Colonic mucosa (tissue), 4 donors: ENCODE measurements at places on chromosomes 12 and 14. TPM values are rescaled to one million over a fixed set of nuclear protein-coding genes. Genes with fewer than 3 reads are reported as not detected.

GRCh38 chr14:58656671-58657411 lies 19.1 kb downstream of the DACT1 start:
- H3K4me1 ChIP-seq: no peaks in the 10 kb centered on the region
- no peaks in the 10 kb centered on the region for H3K36me3 ChIP-seq
- H3K27me3 ChIP-seq: no peaks in the 10 kb centered on the region

GRCh38 chr12:72203764-72204335 lies 68.3 kb upstream of the TRHDE start:
- no peak overlapping the region for H3K27ac ChIP-seq
- DNase-seq: no peak
- H3K4me3 ChIP-seq: no peak overlapping the region
- H3K36me3 ChIP-seq: no peaks in the 10 kb centered on the region
- no peaks in the 10 kb centered on the region for H3K27me3 ChIP-seq
- H3K4me1 ChIP-seq: no peaks in the 10 kb centered on the region

- no peaks in the 10 kb centered on the region for H3K36me3 ChIP-seq
- DNase-seq: no peak
- H3K4me3 ChIP-seq: no peak overlapping the region
- no peak overlapping the region for H3K27ac ChIP-seq
- H3K4me1 ChIP-seq: no peaks in the 10 kb centered on the region
These were observed 29.0 kb downstream of the LTBP2 start for GRCh38 chr14:74582910-74583581.

- H3K27me3 ChIP-seq: no peaks in the 10 kb centered on the region
- no peak overlapping the region for H3K27ac ChIP-seq
- H3K36me3 ChIP-seq: peaks cover 4% of the 10 kb centered on the region
- H3K4me1 ChIP-seq: no peaks in the 10 kb centered on the region
- no peak for DNase-seq
- no peak overlapping the region for H3K4me3 ChIP-seq
These were observed 40.8 kb downstream of the SYNE3 start for GRCh38 chr14:95475540-95476240.

- H3K27me3 ChIP-seq: no peaks in the 10 kb centered on the region
- no peaks in the 10 kb centered on the region for H3K4me1 ChIP-seq
- no peaks in the 10 kb centered on the region for H3K36me3 ChIP-seq
- peak; percentile 38 for DNase-seq
These were observed 620 bp downstream of the PGAM5 start for GRCh38 chr12:132711080-132711843.

- no peaks in the 10 kb centered on the region for H3K4me1 ChIP-seq
- H3K27me3 ChIP-seq: no peaks in the 10 kb centered on the region
- DNase-seq: no peak
- no peaks in the 10 kb centered on the region for H3K36me3 ChIP-seq
- no peak overlapping the region for H3K4me3 ChIP-seq
These were observed 7.9 kb downstream of the SLC16A7 start for GRCh38 chr12:59603754-59604153.

- DNase-seq: peak; percentile 69
- peak overlapping the region; percentile 78 for H3K27ac ChIP-seq
- H3K36me3 ChIP-seq: no peaks in the 10 kb centered on the region
- H3K4me3 ChIP-seq: peak overlapping the region; percentile 34
- H3K27me3 ChIP-seq: no peaks in the 10 kb centered on the region
These were observed 73.4 kb upstream of the EIF5 start for GRCh38 chr14:103260629-103261124.

DNA sequence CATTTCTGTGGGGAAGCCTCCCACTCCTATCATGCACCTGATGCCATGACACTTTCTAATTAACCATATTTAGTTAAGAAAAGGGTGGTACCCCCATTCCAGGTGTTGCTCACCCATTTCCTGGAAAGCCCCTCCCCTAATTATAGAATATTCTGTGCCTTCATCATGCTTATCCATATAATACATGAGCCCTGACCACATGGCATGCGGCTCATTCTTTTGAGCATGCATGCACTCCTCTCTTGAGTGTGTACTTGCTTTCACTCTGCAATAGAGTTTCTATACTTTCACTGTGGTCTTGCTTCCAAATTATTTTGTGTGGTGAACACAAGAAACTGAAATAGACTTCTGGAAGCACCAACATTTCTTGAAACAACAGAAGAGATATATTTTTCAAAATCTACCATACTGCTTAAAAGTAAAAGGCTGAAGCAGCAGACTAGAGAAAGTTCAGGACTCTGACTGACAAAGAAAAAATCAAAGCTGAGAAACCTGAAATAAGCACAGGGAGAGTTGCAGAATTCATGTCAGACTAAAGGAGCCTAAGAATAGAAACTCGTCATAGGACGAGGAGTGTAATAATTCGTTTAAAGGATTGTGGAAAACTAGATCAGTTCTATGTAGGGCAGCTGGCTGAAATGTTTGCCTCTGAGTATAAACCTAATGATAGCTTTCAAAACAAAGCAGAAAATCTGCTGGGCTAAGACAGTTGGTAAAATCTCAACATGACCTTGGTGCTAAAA lies 144.8 kb downstream of the KITLG start:
- no peaks in the 10 kb centered on the region for H3K27me3 ChIP-seq
- no peak overlapping the region for H3K27ac ChIP-seq
- H3K4me1 ChIP-seq: no peaks in the 10 kb centered on the region
- no peak overlapping the region for H3K4me3 ChIP-seq

GRCh38 chr12:116319898-116320621 lies 42.6 kb upstream of the MED13L start:
- H3K36me3 ChIP-seq: no peaks in the 10 kb centered on the region
- no peak overlapping the region for H3K4me3 ChIP-seq
- no peaks in the 10 kb centered on the region for H3K4me1 ChIP-seq
- DNase-seq: peak; percentile 41
- H3K27me3 ChIP-seq: no peaks in the 10 kb centered on the region

DNA sequence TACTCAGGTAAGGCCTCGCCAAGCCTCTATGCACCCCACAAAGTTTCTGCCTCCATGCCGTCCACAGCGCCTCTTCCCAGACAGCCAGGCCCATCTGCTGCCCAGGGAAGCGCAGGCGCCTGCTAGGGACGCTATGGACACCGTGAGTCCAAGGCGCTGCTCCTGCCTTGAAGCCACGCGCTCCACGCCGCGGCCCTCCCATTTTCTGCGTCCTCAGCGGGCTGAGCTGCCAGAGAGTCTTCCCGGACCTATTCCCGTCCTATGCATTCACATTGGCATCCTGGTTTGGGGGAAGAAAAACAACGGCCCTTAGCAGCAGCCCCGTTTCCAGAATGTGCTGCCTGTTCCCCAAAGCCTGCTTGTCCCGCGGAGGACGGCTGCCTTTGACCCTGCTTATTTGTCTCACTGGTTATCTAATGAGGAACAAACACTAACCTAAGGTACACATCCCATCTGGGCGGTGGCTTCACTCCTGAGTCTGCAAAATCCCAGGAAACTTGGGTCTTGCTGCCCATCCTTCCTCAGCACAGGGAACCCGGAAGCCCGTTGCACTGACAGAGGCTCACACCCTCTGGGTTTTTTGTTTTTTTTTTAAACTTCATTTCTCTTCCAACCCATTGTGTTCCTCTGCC lies 38.0 kb downstream of the MMAB start:
- no peaks in the 10 kb centered on the region for H3K4me1 ChIP-seq
- no peaks in the 10 kb centered on the region for H3K27me3 ChIP-seq
- H3K4me3 ChIP-seq: no peak overlapping the region
- no peaks in the 10 kb centered on the region for H3K36me3 ChIP-seq
- no peak overlapping the region for H3K27ac ChIP-seq

DNA sequence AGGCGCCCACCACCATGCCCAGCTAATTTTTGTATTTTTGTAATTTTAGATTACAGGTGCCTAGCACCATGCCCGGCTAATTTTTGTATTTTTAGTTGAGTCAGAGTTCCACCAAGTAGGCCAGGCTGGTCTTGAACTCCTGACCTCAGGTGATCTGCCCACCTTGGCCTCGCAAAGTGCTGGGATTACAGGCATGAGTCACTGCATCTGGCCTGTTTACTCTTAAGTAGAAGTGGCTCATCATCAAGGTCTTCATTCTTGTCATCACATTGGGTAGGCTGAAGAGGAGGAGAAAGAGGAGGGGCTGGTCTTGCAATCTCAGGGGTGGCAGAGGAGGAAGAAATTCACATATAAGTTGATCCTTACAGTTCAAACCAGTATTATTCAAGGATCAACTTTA lies 152.4 kb upstream of the ATP2B1 start:
- no peak overlapping the region for H3K4me3 ChIP-seq
- no peak for DNase-seq
- no peaks in the 10 kb centered on the region for H3K36me3 ChIP-seq
- H3K27me3 ChIP-seq: no peaks in the 10 kb centered on the region
- H3K27ac ChIP-seq: no peak overlapping the region

- no peaks in the 10 kb centered on the region for H3K27me3 ChIP-seq
- no peak overlapping the region for H3K4me3 ChIP-seq
- no peak overlapping the region for H3K27ac ChIP-seq
These were observed 236.4 kb downstream of the PCNX1 start for GRCh38 chr14:71143381-71144290.

- no peaks in the 10 kb centered on the region for H3K36me3 ChIP-seq
- H3K4me3 ChIP-seq: no peak overlapping the region
- no peak overlapping the region for H3K27ac ChIP-seq
- H3K27me3 ChIP-seq: no peaks in the 10 kb centered on the region
- H3K4me1 ChIP-seq: no peaks in the 10 kb centered on the region
These were observed 38.9 kb downstream of the SERPINA3 start for GRCh38 chr14:94650806-94651805.

- H3K36me3 ChIP-seq: no peaks in the 10 kb centered on the region
- no peaks in the 10 kb centered on the region for H3K4me1 ChIP-seq
- no peak for DNase-seq
- no peak overlapping the region for H3K27ac ChIP-seq
- H3K27me3 ChIP-seq: no peaks in the 10 kb centered on the region
- no peak overlapping the region for H3K4me3 ChIP-seq
These were observed 19.0 kb upstream of the LTBP2 start for GRCh38 chr14:74630881-74631690.

DNA sequence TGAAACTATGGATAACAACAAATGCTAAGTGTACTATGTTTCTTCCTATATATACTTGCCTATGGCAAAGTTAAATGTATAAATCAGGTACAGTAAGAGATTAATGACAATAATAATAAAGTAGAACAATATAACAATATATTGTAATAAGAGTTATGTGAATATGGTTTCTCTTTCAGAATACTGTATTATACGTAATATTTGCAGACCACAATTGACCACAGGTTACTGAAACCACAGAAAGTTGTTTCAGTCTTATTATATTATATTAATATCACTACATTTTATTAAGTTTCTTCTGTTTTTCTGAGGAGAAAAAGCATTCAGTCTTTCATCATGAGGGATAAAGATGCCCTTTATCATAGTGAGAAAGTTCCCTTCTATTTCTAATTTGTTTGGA lies 131.2 kb downstream of the EML1 start:
- H3K27ac ChIP-seq: no peak overlapping the region
- no peaks in the 10 kb centered on the region for H3K4me1 ChIP-seq
- DNase-seq: no peak
- H3K27me3 ChIP-seq: no peaks in the 10 kb centered on the region

GRCh38 chr14:75558440-75558839 lies 20.0 kb upstream of the FLVCR2 start:
- no peak for DNase-seq
- no peaks in the 10 kb centered on the region for H3K36me3 ChIP-seq
- no peak overlapping the region for H3K4me3 ChIP-seq

GRCh38 chr14:24437736-24438067 lies 4.9 kb downstream of the SDR39U1 start:
- peaks cover 23% of the 10 kb centered on the region for H3K4me1 ChIP-seq
- peak overlapping the region; percentile 10 for H3K27ac ChIP-seq
- H3K27me3 ChIP-seq: no peaks in the 10 kb centered on the region
- peaks cover 26% of the 10 kb centered on the region for H3K36me3 ChIP-seq
- no peak for DNase-seq

DNA sequence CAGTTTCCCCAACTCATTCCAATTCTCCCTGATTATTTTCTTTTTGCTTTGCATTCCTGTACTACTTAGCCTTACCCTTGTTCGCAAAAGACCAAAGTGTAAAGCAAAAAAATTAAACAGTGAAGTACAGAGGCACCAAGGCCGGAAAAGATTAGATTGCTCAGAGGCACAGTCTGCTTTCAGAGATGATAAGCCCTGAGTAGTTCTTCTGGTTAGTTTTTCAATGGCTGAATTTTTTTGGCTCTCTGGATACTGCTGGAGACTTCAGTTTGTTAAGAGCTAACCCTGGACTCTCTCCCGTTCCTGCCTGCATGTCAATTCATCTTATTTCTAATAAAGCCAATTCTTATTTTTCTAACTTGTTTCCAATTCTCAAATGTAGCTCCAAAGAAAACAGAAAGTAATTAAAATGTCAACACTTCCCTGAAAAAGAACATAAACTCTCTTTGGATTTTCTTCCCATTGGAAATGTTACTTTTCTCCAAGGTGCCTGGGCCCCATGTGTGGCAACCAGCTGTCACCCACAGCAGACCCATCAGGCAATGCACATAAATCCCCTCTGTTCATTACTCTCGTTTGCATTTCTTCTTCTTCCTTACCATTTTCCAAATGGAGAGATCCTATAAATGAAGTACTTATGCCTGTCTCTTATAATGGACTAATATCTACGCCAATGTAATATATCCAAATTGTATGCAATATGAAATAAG lies 142.8 kb downstream of the BTG1 start:
- H3K36me3 ChIP-seq: no peaks in the 10 kb centered on the region
- H3K27me3 ChIP-seq: no peaks in the 10 kb centered on the region
- H3K27ac ChIP-seq: no peak overlapping the region
- DNase-seq: no peak
- no peaks in the 10 kb centered on the region for H3K4me1 ChIP-seq

GRCh38 chr14:89688507-89689211 lies 265.9 kb downstream of the EFCAB11 start:
- H3K27ac ChIP-seq: no peak overlapping the region
- H3K4me3 ChIP-seq: no peak overlapping the region

GRCh38 chr12:30818562-30818961 lies 63.8 kb upstream of the CAPRIN2 start:
- no peaks in the 10 kb centered on the region for H3K36me3 ChIP-seq
- H3K27me3 ChIP-seq: no peaks in the 10 kb centered on the region
- no peak overlapping the region for H3K27ac ChIP-seq
- DNase-seq: no peak
- no peak overlapping the region for H3K4me3 ChIP-seq

The TMTC1 gene
- 3.3 TPM for total RNA-seq

The GPR135 gene
- total RNA-seq: 1.4 TPM

The FGF23 gene
- total RNA-seq: not detected

The CHGA gene
- 137 TPM for total RNA-seq

The IFNG-AS1 gene
- total RNA-seq: not detected

The DPF3 gene
- total RNA-seq: 6.7 TPM

The IL31 gene
- total RNA-seq: not detected

The LBHD2 gene
- not detected for total RNA-seq

The SLC39A5 gene
- total RNA-seq: 158 TPM

The PCNX4 gene
- 23.6 TPM for total RNA-seq

The TGM1 gene
- total RNA-seq: 0.40 TPM

The CLEC2B gene
- total RNA-seq: 6.7 TPM

The CLEC4A gene
- total RNA-seq: 1.8 TPM
